NCI-H2107 (cell line): ENCODE measurements at places on chromosomes 7 and 10.

- DNase-seq: no peak
These were observed 172.0 kb upstream of the ZNF32 start for GRCh38 chr10:43820663-43821062.

GRCh38 chr10:116521424-116522290, 24.1 kb upstream of the PNLIP start:
- no peak for DNase-seq

GRCh38 chr10:51892313-51892712, 192.9 kb upstream of the CSTF2T start:
- DNase-seq: no peak

- peak; percentile 28 for DNase-seq
These were observed 3.9 kb upstream of the HOXA2 start for GRCh38 chr7:27106181-27106900.

- no peak for DNase-seq
These were observed 150.9 kb downstream of the CELF2 start for GRCh38 chr10:11168423-11169090.

DNA sequence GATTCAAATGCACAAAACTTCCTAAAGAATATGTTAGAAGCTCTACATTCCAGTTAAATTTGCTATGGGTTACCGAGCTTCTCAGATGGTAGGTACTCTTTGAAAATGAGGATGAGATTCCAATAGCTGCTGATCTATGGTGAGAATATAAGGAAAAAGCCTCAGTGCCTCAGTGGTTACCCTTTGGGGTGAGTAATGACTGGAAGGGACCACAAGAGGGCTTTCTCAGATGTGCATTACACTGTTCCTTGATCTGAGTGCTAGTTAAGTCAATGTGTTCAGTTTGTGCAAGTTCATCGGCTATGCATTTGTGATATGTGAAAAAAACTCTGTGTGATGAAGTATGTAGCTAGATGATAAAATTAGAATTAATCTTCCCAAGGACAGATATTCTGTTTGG, 3.5 kb downstream of the NRCAM start:
- DNase-seq: peak; percentile 20

DNA sequence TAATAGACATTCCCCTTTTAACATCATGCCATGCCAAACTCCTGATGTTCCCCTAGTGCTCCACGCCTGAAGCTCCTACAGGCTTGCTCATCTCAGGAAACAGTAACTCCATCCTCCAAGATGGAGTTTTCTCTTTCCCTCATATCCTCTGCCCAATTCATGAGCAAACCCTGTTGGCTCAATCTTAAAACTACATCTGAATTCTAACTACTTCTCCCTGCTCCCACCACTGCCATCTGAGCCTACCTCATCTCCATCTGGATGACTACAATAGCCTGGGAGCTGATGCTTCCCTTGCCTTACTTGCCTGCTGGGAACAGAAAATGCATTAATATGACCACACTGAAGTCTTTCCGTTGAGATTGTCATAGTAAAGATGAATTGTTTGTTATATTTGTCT, 271.7 kb upstream of the MKLN1 start:
- DNase-seq: no peak

GRCh38 chr10:17984056-17984455, 32.3 kb downstream of the SLC39A12 start:
- DNase-seq: no peak

GRCh38 chr7:84714765-84715164, 472.1 kb downstream of the SEMA3D start:
- DNase-seq: peak; percentile 13

DNA sequence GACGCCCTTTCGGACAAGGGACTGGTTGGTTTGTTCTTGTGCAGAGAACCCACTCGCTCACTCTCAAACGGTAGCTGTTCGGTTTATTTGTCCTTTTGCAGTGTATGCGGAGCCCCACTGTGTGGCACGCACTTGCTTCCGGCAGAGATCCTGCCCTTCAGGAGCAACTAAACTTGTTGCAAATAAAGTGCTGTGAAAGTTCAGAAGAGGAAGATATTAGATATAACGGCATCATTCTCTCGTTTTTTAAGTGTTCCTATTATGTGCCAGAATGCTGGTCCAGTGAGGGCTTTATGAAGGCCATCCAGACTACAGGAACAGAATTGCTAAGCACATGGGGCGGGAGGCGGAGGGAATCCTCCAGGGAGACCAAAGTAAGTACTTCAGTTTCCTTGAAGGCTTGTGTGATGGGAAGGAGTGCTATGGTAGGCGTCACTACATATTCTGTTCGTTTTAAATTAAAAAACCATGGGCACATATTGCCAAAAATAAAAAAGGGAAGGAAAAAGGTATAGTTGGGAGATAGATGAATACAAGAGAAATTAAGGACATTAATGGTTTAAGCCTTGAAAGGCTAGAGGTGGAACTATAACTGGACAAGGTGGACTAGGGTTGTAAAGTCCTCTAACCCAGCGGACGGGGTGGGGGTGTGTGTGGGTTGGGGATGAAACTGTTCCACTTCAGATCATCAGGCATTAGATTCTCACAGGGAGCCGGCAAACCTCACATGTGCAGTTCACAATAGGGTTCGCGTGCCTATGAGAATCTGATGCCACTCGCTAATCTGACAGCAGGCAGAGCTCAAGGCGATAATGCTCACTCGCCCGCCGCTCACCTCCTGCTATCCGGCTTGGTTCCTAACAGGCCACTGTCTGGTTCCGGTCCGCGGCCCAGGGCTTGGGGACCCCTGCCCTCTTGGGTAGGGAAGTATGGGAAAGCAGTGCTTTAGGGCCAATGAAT, 704 bp upstream of the ERLIN1 start:
- DNase-seq: no peak

DNA sequence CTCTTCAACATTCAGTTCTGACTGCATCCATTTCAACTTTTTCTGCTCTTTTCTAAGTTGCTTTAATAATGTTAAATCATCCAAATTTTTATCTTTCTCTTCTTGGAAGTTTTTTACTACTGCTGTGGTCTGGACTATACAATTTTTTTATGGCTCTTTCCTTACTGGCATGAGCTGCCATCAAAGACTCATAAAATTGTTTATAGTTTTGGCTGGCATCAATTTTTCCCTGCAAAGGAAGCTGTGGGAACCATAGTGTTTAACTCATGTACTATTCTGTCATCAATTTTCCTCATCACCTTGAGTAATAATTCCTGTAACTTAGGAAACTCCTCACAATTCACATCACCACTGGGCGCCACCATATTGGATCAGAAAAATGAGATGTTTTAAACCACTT, 77.6 kb upstream of the A1CF start:
- DNase-seq: no peak

DNA sequence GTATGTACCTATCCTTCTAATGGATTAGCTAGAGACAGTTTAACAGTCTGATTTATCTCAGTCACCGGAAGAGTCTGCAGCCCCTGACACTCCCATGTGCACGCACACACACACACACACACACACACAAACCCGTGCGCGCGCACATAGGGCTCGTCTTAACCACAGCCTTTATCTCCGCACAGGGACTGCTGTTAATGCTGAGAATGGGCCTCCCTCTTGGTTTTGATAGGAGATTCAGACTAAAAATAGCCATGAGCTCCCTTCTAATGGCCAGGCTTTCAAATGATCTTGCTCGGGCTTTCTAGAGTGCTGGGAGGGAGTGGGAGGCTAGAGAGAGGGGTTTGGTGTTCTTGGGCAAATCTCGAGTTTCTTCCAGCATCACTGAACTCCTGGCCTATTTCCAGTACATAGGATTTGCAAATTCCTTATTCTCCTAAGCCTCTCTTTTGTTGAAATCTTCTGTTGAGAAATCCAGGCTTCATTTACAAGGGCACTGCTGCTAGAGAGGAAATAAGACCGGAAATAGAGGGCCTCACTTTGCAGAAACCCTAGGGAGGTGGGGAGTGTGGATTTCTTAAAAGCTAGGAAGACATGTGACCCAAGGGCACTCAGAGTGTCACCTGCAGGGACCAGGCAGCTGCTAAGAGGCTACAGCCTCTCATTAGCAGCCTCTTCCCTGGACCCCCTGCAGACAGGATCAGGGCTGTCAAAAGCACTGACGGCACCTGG, 2.4 kb downstream of the TMEM72 start:
- no peak for DNase-seq

- DNase-seq: no peak
These were observed 40.5 kb upstream of the PPIF start for GRCh38 chr10:79306644-79307220.

DNA sequence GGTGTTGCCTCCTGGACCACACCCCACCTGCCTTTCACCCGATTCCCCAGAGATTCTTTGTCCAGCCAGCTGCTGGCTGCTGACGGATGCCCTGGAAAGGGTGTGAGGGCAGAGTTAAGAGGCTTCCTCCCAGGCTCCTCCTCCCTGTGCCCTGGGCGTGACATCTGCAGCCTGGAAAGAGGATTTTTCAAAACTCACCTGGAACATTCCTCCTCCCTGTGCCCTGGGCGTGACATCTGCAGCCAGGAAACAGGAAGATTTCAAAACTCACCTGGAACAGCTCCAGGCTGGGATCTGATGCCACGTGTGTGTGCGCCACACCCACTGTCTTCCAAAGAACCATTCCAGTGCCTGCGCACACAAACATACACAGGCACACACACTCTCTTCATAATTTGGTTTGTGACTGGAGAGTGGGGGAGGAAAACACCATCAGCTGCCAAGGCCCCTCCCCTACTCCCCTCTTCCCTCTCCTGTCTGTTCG, 5.2 kb downstream of the MARVELD1 start:
- DNase-seq: peak; percentile 30

GRCh38 chr10:89810908-89811525, 109.6 kb downstream of the KIF20B start:
- no peak for DNase-seq

DNA sequence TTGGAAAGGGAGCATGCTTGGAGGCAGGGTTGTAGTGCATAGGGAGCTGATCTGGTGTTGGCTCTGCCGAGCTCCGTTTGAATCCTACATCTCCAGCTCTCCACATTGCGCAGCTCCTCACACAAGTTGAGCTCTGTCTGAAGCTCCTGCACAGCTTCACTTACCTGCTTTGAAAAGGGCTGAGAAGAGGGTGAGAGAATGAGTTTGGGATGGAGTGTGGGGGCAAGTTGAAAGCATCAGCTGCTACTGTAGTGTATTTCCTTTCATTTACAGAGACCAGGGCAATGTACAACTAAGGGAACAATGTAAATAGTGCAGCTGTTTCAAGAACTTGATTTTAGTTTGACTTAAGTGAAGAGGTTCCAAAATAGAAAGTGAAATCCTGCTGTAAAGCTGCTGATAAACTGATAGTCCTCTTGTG, 88.5 kb downstream of the VTI1A start:
- no peak for DNase-seq

GRCh38 chr7:144452064-144452463, 48.6 kb upstream of the NOBOX start:
- DNase-seq: no peak

- DNase-seq: no peak
These were observed 73.3 kb downstream of the HTR5A start for GRCh38 chr7:155143381-155143780.

- DNase-seq: no peak
These were observed 162.0 kb upstream of the MGMT start for GRCh38 chr10:129305046-129305445.

GRCh38 chr7:43764039-43764761, 5.7 kb downstream of the BLVRA start:
- DNase-seq: no peak

GRCh38 chr10:113754768-113755167, 3.3 kb downstream of the PLEKHS1 start:
- no peak for DNase-seq

- DNase-seq: no peak
These were observed 237.4 kb downstream of the OTUD1 start for GRCh38 chr10:23676296-23676695.

DNA sequence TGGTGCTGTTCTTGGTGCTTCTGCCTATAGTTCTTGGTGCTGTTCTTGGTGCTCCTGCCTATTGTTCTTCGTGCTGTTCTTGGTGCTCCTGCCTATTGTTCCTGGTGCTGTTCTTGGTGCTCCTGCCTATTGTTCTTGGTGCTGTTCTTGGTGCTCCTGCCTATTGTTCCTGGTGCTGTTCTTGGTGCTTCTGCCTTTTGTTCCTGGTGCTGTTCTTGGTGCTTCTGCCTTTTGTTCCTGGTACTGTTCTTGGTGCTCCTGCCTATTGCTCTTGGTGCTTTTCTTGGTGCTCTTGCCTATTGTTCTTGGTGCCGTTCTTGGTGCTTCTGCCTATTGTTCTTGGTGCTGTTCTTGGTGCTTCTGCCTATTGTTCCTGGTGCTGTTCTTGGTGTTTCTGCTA, 71.1 kb downstream of the PTPRN2 start:
- no peak for DNase-seq

DNA sequence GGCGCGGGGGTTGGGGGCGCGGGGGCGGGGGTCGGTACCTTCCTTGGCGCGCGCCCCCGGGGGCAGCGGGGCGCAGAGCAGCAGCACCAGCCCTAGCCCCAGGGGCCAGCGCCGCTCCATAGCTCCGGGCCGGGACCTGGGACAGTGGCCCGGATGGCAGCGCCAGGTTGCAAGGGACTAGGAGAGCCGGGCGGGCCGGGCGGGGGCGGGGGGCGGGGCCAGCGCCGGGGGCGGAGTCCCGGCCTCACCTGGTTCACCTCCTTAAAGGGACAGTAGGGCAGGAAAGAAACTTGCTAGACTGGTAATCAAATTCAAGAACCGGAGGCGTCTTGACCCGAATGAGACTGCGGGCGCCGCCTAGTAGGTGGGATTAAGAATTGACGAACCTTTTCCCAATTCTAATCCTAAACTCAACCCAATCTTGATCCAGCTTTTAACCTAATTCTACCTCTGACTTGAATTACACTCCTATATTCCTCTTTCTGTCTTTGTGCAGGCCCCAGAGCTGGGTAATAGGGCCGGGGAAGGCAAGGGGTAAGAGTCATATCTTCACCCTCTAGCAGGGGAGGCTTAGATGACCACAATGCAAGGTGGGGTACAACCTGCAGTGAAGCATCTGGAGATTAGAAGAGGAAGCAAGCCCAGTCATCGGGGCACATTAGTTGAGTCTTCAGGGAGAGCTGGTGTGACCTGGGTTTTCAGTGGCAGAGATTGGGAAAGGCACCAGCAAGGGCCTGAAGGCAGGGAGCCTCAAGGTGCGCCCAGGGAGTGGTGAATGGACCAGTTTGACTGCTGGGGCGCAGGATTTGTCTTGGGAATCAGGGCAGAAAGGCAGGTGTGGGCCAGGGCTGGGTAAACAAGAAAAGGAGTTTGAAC, at the start of gene EPHA1:
TSS of gene EPHA1 (minus strand) at position 171 of the 876 bp plus-strand sequence. CDS start at position 120, 51 bp downstream.
- DNase-seq: no peak

DNA sequence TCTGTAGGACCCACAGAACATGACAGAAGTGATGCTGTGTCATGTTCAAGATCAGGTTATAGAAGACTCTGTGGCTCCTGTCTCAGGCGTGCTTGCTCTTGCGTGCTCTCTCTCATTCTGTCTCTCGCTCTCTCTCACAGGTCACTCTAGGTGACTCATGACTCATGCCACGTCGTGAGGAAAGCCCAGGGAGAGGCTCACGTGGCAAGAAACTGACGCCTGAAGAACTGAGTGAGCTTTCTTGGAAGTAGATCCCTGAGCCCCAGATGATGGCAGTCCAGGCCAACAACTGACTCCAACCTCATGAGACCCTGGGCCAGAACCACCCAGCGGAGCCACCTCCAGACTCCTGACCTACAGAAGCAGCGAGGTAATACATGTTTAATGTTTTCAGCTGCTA, 103.3 kb downstream of the DNMBP start:
- DNase-seq: no peak

- no peak for DNase-seq
These were observed 624.2 kb downstream of the ACTR3B start for GRCh38 chr7:153383781-153384180.

GRCh38 chr10:60778214-60778970, at the start of gene CDK1:
TSS of gene CDK1 (plus strand) at chr10:60778478. CDS start at chr10:60780166, 1,688 bp downstream.
- peak; percentile 89 for DNase-seq

GRCh38 chr7:105854498-105854897, 21.9 kb downstream of the ATXN7L1 start:
- no peak for DNase-seq

- peak; percentile 30 for DNase-seq
These were observed 6.5 kb downstream of the ARHGAP22 start for GRCh38 chr10:48598243-48598935.
